Ovary (tissue), 10 donors: ENCODE measurements at places on chromosomes 13 and 19.

GRCh38 chr19:18415178-18415867, 3.9 kb upstream of the SSBP4 start:
- DNase-seq = peak; percentile 90

- no peak for DNase-seq
Measured at GRCh38 chr13:111908981-111909380, 158.0 kb upstream of the SOX1 start.

GRCh38 chr19:45079911-45080370, 881 bp downstream of the GEMIN7 start:
- DNase-seq = no peak

- DNase-seq = no peak
Measured at GRCh38 chr13:95677564-95678266, 776 bp downstream of the DNAJC3 start.

DNA sequence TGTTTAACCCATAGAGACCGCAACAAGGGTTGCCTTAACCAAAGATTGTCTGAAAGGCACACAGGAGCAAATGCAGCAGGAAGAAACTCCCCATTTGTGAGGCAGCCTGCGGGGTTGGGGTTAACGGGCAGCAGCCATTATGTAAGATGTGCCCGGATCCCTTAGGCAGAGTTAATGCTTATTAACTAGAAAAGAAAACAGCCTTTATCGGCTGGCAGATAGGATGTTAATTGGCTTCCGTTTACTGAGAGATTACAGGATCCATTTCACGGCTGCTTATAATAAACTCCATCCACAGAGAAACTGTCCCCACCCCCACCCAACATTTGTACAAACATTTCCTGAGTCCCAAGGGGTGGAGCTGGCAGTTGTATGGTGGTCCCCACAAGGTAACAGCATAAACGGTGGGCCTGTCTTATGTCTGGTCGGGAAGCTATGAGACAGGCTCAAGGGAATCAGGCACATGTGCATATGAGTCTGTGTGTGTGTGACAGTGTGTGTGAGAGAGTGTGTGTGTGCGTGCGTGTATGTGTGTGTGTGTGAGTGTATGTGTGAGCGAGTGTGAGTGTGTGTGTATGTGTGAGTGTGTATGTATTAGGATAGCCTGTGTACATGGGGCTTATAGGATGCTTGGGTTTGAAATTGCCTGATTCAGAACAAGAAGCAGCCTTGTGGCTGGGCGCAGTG, 10.5 kb downstream of the SLC25A42 start:
- no peak for DNase-seq

DNA sequence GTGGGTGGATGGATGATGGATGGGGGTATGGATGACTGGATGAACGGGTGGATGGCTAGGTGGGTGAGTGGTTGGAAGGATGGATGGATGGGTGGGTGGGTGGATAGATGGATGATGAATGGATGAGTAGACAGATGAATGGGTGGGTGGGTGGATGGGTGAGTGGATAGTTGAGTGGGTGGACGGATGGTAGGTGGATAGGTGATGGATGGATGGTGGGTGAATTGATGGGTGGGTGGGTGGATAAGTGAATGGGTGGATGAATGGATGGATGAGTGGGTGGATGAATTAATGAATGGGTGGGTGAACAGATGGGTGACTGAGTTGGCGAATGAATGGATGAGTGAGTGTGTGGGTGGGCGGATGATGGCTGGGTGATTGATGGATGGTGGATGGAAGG, 4.9 kb downstream of the SMIM24 start:
- DNase-seq = no peak

DNA sequence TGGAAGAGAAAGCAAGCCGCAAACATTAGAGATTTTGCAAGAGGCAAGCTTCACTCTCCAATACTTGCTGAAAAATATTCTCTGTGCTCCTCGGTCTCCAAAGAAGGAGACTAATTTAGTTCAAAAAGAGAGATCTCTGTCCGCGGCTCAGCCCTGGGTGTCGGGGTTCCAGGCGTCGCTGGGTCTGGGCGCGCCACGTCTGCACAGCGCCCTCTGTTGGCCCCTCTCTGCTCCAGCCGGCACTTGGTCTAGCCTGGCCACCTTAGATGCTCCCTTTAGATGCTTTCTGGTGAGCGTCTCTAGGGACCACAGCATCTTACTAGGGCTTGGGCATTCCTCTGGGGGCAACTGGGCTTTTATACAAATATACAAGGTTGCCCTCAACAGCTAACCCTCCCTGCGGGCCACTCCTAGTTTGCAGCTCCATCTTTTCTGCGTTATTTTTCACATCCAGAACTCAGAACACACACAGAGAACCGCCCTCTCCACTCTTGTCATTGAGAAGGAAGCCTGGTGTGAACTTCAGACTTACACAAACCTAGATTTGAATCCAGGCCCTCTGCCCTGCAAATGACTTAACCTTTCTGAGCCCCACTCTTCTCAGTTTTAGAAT, 78.3 kb downstream of the CYSLTR2 start:
- peak; percentile 43 for DNase-seq

DNA sequence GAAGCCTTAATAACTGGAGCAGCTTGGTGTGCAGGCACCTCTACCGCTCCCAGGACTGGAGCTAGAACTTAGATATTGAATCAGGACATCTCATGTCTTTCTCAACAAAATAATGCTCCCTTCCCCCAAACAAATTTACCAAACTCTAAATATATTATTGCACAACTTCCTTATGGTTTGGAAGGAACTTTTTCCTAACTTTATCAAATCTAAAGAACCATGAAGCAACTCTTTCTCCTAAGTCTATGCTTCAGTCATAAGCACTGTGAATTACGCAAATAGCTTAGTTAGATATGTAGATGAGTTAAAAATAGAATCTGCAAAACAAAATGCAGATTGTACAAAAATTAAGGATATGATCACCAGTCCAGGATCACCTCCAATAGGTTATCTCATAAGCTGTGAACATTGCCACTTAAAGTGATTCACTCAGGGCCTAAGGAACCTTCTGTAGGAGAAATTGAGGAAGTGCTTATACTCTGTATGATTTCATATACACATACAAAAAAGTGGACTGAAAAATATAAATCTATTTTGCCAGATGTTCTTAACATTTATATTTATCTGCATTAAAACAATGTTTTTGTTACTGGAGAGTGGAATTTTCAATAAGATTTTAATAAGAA, 20.4 kb upstream of the MAB21L1 start:
- no peak for DNase-seq

DNA sequence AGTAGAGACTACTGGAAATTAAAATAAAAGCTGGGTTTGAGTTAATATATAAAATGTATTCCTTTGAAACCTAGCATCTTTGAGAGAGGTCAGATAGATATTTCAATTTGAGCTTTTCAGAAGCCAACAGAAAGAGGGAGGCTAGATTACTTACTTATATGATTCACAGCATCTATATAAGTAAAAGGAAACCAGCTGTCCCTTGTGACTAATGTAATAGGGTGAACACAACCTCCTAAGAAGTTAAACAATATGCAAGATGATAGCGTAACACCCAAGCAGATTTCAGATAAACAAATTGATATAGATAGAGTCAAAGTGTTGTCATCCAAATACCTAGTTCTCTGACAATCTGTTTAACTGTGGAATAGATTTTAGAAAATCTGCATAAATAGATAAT, 393.5 kb upstream of the GPC6 start:
- DNase-seq = no peak
